ENCODE measurements at places on chromosomes 12 and 14. TPM values are rescaled to one million over a fixed set of nuclear protein-coding genes. Genes with fewer than 3 reads are reported as not detected.

DNA sequence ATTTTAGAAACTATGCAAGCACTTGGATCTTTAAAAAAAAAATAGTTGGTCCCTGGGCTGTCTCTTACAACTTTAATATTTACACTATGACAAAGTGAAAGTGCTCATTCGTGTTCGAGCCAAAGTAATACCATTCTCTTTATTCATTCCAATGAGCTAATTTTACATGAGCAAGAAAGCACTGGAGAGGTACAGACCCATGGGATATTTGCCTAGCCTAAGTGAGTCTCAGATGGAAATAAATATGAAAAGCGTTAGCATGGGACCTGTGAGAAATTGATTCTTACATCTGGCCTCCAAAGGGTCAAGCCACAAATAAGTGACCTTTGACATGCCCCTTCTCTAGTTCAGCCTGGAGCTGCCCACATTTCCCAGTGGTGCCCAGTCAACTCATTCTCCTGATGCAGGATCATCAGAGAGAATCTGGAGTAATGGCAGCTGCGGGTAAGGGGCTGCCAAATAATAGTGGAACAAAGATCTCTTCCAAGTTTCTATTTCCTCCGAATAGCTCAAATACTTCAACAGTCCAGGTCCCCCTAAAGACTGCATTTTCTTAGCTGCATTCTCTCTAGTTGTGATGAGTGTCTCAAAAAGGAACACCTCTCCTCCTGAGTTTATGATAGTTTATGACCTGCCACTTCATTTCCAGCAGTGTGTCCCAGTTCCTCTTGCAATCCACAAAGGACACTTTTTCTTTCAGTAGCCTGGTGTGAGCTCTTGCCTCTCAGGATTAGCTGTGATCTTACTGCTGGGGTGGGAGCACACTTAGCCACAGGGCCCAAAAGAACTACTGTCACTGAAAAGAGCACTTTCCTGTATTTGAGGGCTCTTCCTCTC lies 208.2 kb downstream of the DAD1 start:
- no peaks in the 10 kb centered on the region for H3K27me3 ChIP-seq
- no peak overlapping the region for H3K27ac ChIP-seq
- no peak for DNase-seq
- peak overlapping the region; percentile 11 for H3K4me3 ChIP-seq
- H3K4me1 ChIP-seq = no peaks in the 10 kb centered on the region

DNA sequence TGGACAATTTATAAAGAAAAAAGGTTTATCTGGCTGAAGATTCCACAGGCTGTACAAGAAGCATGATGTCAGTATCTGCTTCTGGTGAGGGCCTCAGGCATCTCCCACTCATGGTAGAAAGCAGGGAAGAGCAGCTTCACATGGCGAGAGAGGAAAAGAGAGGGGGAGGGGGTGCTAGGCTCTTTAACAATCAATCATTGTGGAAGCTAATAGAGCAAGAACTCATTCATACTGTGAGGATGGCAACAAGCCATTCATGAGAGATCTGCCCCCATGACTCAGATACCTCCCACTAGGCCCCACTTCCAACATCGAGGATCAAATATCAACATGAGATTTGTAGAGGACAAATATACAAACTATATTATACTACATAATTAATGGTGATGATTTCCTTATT lies 361.9 kb upstream of the FAR2 start:
- DNase-seq = no peak
- no peaks in the 10 kb centered on the region for H3K36me3 ChIP-seq
- H3K4me1 ChIP-seq = no peaks in the 10 kb centered on the region
- no peaks in the 10 kb centered on the region for H3K27me3 ChIP-seq

DNA sequence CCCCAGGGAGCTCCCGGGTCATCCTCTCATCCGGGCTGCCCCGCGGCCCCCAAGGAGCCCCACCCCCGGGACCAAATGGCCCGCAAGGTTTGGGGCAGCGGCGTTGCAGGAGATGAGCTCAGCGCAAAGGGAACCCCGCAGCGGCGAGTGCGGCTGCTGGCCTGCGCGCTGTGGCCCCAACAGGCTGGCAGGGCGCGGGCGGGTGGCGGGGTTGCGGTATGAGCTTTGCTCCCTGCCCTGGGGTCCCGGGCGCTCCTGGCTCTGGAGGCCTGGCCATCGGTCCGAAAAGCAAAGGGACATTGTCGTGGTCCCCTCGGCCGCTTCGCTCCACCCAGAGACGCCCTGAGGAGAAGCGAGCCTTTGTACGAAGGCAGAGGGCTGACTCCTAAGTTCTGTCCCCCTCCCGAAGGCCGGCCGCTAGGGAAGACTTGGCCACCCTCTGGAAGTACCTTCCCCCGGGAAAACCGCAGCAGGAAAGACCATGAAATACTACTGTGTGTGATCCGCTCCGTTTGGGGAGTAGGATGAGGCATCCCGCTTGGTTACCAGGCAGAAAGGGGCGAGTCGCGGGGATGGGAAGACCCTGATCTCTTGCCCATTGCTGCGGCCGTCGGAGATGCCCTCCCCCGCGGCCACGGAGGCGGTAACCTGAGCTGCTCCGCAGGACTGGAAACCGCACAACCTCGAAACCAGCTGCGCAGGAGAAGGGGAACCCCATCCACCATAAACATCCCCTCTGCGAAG lies 620 bp upstream of the NID2 start:
- H3K4me3 ChIP-seq = peak overlapping the region; percentile 43
- peaks cover 11% of the 10 kb centered on the region for H3K4me1 ChIP-seq
- H3K36me3 ChIP-seq = no peaks in the 10 kb centered on the region
- DNase-seq = no peak
- peaks cover 2% of the 10 kb centered on the region for H3K27me3 ChIP-seq
- H3K27ac ChIP-seq = peak overlapping the region; percentile 63

DNA sequence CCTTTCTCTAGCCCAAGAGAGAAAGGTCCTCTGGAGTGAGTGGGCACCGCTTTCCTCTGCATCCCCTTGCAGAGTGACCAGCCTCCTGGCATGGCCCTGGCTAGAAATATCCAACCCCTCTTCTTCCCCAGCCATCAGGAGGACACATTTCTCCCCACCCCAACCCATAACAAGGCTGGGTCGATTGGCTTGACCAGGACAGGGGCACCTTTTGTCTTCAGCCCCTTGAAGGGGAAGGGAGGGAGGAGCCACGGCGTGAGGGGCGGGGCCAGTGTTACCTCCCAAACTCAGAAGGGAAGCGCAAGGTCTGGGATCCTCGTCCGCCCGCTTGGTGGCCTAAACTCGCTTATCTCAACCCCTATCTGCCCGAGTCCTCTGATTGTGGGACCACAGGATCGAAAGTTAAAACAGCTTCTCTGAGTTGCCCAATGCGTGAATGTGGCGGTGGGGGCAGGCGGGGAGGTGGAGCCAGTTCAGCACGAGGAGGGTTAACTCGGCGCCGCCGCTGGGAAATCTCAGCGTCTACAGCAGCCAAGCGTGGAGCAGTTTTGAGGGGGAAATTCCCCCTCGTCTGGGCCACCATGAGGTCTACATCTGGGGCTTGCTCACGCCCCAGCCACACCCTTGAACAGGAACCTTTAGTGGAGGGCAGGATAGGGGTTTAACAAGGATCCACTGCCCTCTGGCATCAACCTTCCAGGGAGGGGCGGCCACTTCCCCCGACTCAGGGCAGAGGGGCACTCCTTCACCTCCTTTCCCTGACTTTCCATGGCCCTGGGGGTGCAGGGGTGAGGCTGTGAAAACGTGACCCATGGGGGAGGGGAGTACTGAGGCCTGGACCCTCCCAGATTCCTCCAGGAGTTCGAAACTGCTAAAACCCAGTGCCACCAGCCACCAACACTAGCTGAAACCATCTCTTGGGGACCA lies 795 bp downstream of the STAT6 start:
- peaks cover 43% of the 10 kb centered on the region for H3K4me1 ChIP-seq
- H3K27ac ChIP-seq = peak overlapping the region; percentile 99
- H3K27me3 ChIP-seq = no peaks in the 10 kb centered on the region
- H3K36me3 ChIP-seq = peaks cover 14% of the 10 kb centered on the region
- DNase-seq = peak; percentile 77

GRCh38 chr12:24078318-24078765 lies 128.9 kb upstream of the SOX5 start:
- H3K4me1 ChIP-seq = peaks cover 48% of the 10 kb centered on the region
- peak overlapping the region; percentile 26 for H3K27ac ChIP-seq
- no peak for DNase-seq
- H3K27me3 ChIP-seq = no peaks in the 10 kb centered on the region
- peak overlapping the region; percentile 10 for H3K4me3 ChIP-seq

DNA sequence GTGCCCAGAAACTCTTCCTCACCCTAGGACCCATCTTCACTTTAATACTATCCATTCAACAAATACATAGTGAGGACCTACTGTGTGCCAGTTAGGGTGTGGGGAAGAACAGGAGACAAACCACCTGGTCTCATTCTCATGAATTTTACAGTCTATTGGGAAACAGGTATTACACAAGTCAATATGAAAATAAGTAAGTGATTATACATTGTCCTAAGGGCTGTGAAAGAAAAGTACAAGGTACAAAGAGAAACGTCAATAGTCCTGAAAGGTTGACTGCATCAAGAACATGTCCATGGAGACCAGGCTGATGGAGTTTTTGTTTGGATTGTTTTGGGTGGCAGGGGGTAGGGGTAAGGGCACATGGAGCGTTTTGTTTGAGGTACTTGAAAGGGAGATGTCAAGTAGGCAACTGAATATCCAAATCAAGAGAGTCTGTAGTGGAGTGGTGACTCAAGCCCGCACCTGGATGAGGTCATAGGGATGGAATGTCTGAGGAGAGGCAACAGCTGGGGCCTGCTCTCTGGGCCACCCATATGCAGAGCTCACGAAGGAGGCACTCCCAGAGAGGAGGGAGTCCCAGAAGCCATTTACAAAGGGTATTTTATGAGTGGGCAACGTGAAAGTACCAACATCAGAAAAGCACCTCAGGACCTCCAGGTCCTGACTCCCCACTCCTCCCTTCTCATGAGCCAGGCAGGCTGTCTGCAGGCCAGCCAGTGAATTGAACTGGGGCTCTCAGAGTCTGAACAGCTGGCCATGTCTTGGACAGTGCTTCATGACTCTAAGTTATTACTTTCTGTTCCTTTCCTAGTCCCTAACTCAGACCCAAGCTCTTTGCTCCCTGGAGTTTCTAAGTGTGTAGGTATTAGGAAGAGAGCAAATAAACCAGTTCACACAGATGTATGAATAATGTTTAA lies 272.0 kb downstream of the ZFP36L1 start:
- H3K4me3 ChIP-seq = no peak overlapping the region
- no peaks in the 10 kb centered on the region for H3K27me3 ChIP-seq
- no peak for DNase-seq
- no peaks in the 10 kb centered on the region for H3K36me3 ChIP-seq
- peaks cover 18% of the 10 kb centered on the region for H3K4me1 ChIP-seq
- peak overlapping the region; percentile 66 for H3K27ac ChIP-seq

- H3K4me1 ChIP-seq = no peaks in the 10 kb centered on the region
- no peak for DNase-seq
- H3K27me3 ChIP-seq = no peaks in the 10 kb centered on the region
Measured at GRCh38 chr12:57888409-57889157, 42.1 kb upstream of the CTDSP2 start.

DNA sequence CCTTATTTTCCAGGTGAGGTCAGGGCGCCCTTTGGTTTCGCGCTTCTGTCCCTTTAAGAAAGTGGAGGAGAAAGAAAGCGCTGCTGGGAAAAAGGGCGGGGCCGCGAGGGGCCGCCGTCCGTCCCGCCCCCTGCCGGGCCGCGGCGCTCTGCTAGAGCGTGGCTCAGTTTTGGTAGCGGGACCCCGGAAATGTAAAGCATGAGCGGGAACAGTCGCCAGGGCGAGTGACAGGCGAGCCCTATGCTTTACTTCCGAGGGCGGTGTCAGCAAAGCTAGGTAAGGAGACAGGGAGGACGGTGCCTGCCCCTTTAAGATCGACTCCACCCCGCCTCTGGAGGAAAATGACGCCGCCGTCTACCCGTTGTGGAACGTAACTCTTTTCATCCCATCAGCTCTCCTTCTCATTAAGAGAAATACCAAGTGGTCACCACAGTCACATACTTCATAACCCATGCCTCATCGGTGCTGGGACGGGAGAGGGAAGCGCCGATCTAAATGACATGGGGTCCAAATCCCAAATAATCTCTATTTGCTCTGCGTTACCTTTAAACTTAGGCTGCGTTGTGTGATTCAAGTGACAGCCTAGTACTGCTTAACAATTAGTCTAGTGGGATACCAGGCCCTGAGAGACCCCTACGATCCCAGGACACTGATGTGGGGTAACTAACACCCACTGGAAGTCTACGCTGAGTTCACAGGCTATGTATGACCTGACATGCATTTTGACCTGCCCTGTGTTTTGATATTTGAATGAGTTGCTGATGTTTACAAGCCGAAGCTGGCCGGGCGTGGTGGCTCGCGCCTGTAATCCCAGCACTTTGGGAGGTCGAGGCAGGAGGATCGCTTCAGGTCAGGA lies at the start of gene ETFBKMT:
Gene ETFBKMT, plus strand, starts transcription at position 602 of the 856 bp plus-strand sequence. CDS start 2,266 bp downstream, outside the sequence.
- peak within 1 kb of the TSS; percentile 69 for H3K4me3 ChIP-seq
- peak; percentile 89 for DNase-seq
- no peaks in the 10 kb centered on the region for H3K27me3 ChIP-seq
- peaks cover 2% of the 10 kb centered on the region for H3K4me1 ChIP-seq

DNA sequence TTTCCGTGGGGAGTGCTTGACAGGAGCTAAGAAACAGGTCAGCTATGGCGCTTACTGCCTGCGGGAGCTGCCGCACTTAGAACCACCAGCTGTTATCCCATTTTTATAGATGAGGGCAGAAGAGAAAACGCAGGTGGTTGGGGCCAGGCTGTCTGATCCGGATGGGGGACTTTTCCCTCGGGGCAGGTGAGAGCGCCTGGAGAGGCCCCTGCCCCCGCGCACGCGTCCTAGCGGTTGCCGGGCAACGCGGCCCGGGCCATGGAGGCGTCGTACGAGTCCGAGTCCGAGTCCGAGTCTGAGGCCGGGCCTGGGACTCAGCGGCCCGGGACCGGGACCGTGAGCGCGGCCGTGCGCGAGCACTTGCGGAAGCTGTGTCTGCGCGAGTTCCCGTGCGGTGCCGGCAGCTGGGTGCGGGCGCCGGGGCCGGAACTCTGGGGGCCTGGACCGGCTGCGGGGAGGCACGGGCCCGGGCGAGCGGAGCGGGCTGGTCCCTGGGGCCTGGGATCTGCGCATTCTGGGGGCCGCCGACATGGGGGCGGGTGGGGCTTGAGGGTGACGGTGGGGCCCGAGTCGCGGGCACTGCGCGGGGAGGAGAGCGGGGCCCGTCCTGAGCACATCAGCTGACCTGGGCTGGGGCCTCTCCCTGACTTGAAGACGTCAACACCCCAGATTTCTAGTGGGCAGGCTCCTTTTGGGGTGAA lies at the start of gene LRRC43:
Gene LRRC43, plus strand, starts transcription at position 237 of the 701 bp plus-strand sequence. Its CDS starts 22 bp downstream, at position 259.
- H3K4me1 ChIP-seq = peaks cover 17% of the 10 kb centered on the region
- H3K27me3 ChIP-seq = no peaks in the 10 kb centered on the region
- no peak for DNase-seq
- no peaks in the 10 kb centered on the region for H3K36me3 ChIP-seq
- no peak within 1 kb of the TSS for H3K27ac ChIP-seq

CLEC7A gene
- total RNA-seq = 3.6 TPM

SIX1 gene
- not detected for total RNA-seq

PIWIL1 gene
- total RNA-seq = not detected

CEBPE gene
- 0.08 TPM for total RNA-seq

CLEC4A gene
- 2.2 TPM for total RNA-seq

IL22 gene
- total RNA-seq = not detected

NKX2-1 gene
- not detected for total RNA-seq

PKP2 gene
- 35.7 TPM for total RNA-seq

PTPRB gene
- total RNA-seq = 64.9 TPM

HIGD1C gene
- total RNA-seq = not detected

NRL gene
- total RNA-seq = 2.7 TPM

Measured in liver (tissue), 10 donors.